GM12878 (cell line): ENCODE measurements at places on chromosomes 13 and 19. TPM values are rescaled to one million over a fixed set of nuclear protein-coding genes. Genes with fewer than 3 reads are reported as not detected.

DNA sequence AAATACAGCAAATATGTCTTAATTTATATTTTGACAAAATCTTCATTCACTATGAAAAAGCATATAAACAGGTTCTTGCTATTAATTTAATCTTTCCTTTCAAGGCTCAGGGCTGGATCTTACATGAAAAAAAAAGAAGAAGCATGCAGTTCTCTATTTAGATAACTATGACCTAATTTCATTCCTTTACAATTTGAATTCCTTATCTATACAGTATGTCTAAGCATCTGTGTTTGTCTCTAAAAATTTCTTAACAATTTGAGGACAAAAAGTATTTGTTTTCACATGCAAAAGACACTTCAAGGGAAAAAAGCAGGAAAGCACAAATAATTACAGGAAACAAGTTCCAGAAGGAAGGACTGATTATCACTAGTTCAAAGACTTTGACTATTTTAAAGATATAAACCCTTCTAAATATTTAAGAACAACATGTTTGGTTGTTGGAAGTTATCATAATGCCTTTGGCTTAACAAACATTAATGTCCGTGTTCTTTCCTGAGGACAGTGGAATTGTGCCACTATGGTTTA lies 157.5 kb downstream of the TBC1D4 start:
- DNase-seq, result no peak

GRCh38 chr13:60384911-60385310 lies 12.1 kb upstream of the TDRD3 start:
- no peak for DNase-seq

ZNF575 gene
- 1.2 and 2.2 TPM in 2 replicates for total RNA-seq

DNA sequence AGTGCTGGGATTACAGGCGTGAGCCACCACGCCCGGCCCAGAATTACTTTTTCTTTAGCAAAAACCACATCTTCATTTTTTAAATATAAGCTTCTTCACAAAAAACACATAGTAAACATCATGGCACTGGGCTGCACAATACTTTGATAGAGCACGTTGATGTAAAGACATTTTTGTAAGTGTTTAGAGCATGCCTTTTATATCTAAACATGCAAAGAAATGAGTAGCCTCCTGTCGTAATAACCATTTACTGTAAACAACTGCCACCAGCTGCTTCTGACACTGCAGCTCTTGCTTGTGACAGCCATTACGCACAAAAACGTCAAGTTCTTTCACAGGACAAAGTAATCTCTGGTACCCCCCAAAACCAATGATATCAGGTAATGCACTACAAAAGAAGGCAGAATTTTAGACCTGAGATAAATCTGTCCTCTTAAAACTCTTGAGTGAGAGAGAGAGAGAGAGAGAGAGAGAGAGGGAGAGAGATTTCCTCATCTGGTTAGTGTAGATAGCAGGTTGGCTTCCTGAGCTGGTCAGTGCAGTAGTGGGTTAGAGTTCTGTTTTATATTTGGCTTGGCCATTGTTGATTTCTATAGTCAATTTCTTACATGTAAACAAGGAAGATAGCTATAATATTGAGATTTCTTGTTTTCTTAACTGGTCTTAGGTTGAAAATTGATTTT lies 6.7 kb upstream of the ZNF548 start:
- DNase-seq, result no peak

- DNase-seq, result no peak
Measured at GRCh38 chr19:42403586-42403985, 13.5 kb upstream of the CNFN start.

- no peak for DNase-seq
Measured at GRCh38 chr13:48790199-48790598, 136.5 kb downstream of the CYSLTR2 start.
